ENCODE measurements at places on chromosomes 13 and 19. TPM values are rescaled to one million over a fixed set of nuclear protein-coding genes. Genes with fewer than 3 reads are reported as not detected.

- DNase-seq: peak; percentile 34
Observed at GRCh38 chr13:30998136-30999088, 66.0 kb downstream of the TEX26 start.

DNA sequence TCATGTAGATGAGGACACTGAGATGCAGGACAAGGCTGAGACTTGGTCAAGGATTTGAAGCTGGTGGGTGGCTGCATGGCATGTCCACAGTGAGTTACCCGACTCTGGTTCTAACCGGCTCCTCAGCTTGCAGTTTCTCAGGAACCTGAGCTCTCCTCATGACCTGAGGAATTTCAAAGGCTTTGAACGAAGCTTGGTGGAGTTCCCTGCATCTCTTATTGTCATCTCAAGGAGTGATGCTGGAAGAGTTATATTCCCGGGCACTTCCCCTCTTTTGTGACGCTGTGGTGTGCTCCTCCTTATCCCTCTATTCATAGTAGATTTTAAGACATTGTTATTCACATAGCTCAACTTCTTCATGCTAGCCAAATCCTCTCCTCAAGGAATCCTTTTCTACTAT, 500.1 kb upstream of the HTR2A start:
- DNase-seq: no peak

- no peak for DNase-seq
Observed at GRCh38 chr13:94546061-94546839, 49.7 kb downstream of the TGDS start.

DNA sequence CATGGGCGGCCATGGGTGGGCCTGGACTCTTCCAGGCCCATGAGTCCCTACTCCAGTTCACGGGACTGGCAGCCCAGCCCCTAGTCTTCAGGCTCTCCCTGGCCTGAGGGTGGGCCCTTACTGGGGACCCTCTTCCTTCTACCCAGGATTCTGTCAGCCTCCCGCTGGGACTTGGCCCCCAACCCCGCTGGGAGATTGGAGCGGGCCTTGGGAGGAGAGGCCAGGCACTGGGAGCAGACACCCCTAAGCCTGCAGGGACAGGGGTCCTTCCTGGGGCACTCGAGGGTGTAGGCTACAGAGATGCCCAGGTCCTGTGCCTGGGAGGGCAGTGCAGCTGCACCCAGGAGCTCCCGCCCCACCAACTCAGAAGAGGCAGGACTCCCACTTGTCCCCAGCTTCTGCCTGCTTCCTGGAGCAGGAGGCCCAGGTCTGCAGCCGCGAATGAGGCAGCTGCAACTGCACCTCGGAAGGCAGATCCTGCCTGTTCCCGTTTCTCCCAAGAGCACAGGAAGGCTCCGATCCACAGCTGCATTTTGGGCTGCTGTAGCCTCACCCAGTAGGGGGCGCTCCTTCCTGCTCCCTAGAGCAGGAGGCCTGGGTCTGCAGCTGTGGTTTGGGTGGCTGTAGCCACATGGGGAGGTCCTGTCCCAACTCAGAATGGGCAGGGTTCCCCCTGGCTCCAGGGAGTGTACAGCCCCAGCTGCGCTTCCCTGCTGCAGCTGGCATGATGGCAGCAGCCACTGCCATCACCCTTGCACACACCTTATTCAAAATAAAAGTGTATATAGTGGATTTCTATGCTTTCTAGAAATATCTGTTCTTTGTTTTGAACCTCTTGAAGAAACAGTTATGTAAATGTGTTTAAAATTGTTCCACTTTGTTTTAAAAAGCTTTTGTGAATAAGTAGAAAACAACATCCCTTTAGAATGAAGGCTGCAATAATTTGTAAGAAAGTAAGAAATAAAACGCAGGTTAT, 46.8 kb downstream of the TEX26 start:
- no peak for DNase-seq

- no peak for DNase-seq
Observed at GRCh38 chr13:35566340-35566739, 89.9 kb upstream of the MAB21L1 start.

DNA sequence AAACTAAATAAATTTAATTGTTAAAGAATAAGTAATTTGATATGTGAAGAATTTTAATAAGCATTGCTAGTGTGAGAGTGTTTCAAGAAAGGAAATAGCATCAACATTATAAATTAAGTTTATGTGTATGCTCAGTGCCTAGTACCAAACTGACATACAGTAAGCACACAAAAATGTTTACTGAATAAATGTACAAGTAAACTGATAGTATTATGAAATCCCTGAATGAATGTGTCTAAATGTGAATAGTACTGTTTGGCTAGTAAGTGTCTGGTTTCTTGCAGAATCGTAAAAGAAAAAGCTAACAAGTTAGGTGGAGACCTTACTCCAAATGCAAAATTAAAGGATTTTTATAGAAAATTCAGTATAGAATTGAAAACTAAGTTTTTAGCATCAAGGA, 233.6 kb downstream of the PCDH9 start:
- DNase-seq: peak; percentile 13

GRCh38 chr19:4403005-4403761, 743 bp downstream of the CHAF1A start:
- peak; percentile 16 for DNase-seq

- no peak for DNase-seq
Observed at GRCh38 chr19:990746-991145, 6.6 kb downstream of the WDR18 start.

- DNase-seq: no peak
Observed at GRCh38 chr19:5250127-5250659, 90.4 kb downstream of the PTPRS start.

GRCh38 chr19:1857648-1858326, 5.6 kb downstream of the KLF16 start:
- DNase-seq: no peak

GRCh38 chr19:19451429-19452242, 46.2 kb downstream of the GATAD2A start:
- DNase-seq: no peak

DNA sequence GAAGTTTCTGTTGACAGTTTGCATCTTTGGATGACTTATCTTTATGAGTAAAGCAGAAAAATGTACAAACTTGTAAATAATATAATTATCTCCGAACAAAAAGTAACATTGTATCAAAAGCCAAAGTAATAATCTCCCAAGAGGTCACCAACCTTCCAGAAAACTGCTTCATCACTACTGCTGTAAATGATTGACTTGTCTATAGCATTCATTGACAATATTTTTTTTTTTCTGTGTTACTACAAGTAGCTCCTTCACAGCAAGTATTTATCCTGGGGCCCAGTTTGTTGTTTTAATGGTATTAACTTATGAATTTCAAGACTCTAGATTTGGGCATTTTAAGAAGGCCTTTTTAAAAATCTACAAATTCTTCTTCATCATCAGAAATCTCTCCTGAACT, 242.4 kb downstream of the KLF12 start:
- no peak for DNase-seq

- peak; percentile 40 for DNase-seq
Observed at GRCh38 chr13:34435338-34435737, 506.7 kb upstream of the NBEA start.

NANOS3 gene
- not detected for total RNA-seq

BEST2 gene
- not detected for total RNA-seq

OPA3 gene
- 8.2 TPM for total RNA-seq

RCBTB2 gene
- total RNA-seq: 11.2 TPM

Data from fibroblast of villous mesenchyme (primary cell).